ENCODE measurements at places on chromosomes 13 and 19.

GRCh38 chr13:73421310-73421912 is 362.6 kb downstream of the KLF5 start:
- DNase-seq, result no peak

DNA sequence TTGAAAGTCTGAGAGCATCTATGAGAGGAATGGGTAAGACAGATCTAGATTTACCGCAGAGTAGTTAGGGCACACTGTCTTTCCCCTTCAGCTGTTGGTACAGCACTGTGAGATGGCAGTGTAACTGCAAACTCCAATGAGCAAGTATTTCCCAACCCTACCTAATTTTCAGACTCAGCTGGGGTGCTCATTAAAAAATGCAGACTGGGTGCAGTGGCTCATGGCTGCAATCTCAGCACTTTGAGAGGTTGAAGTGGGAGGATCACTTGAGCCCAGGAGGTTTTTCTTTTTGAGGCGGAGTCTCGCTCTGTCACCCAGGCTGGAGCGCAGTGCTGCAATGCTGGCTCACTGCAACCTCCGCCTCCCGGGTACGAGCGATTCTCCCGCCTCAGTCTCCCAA is 12.6 kb downstream of the QPCTL start:
- no peak for DNase-seq

GRCh38 chr13:48590141-48590901 is 57.4 kb upstream of the RCBTB2 start:
- DNase-seq, result no peak

GRCh38 chr19:39818626-39819097 is 15.3 kb downstream of the DYRK1B start:
- no peak for DNase-seq
